ENCODE measurements at places on chromosomes 7 and 10. TPM values are rescaled to one million over a fixed set of nuclear protein-coding genes. Genes with fewer than 3 reads are reported as not detected.

DNA sequence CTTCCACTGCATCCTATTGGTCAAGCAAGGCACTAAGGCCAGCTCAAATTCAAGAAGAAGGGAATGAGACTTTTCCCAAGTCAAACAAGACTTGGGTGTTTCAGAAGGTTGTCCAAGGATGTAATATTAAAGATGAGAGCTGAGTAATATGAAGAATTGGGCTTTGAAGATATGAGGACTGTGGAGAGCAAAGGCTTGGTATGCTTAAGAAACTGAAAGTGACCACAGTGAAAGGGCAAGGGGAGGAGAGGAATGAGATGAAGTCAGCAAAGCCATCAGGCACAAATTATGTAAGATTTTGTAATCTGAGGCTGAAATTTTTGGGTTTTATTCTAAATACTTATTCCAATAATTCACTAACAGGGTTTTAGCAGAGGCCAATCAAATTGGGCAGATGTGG lies 38.6 kb upstream of the NPY start:
- DNase-seq: no peak

DNA sequence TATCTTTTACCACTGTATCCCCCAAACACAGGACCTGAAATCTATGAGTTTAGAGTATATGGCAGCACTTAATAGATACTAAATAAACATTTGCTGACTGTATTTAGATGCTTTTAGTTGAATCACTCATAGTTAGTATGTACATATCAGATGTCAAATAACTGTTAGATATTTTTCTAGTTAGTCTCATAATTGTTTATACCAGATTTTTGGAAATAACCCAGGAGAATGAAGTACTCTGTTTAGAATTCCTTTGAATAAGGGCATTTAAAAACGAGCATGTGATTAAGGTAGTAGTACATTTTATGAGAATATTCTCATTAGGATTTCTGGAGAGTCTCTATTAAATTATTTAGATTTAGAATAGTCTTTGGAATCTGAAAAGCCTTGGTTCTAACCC lies 22.3 kb upstream of the ZEB1 start:
- no peak for DNase-seq

- DNase-seq: no peak
Measured at GRCh38 chr7:69440976-69441375, 157.3 kb upstream of the AUTS2 start.

COL28A1 gene
- 0.56 TPM for total RNA-seq

ACADSB gene
- 14.9 TPM for total RNA-seq

DNA sequence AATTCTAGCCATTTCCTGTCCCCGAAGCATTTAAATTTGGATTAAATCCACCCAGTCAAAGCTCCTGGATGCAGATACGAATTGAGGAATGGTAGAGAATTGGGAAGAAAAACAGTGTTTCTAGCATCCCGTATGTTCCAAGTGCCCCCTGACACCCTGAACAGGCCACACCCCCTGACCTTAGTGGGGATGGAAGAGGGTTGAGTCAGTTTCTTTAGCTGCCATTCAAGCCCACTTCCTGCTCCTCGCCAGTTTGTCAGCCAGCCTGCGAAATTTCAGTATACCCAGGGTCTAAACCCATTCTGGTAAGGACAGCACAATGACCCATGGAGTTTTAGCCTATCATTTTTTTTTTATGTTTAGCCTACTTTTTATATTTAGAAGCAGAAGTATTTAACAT lies 101.1 kb downstream of the PKD1L1 start:
- no peak for DNase-seq

GRCh38 chr7:36208426-36208825 lies 55.4 kb downstream of the EEPD1 start:
- no peak for DNase-seq

- DNase-seq: no peak
Measured at GRCh38 chr7:55140221-55140940, 121.6 kb downstream of the EGFR start.

- DNase-seq: peak; percentile 27
Measured at GRCh38 chr10:35635576-35635975, 6.5 kb downstream of the FZD8 start.

DNA sequence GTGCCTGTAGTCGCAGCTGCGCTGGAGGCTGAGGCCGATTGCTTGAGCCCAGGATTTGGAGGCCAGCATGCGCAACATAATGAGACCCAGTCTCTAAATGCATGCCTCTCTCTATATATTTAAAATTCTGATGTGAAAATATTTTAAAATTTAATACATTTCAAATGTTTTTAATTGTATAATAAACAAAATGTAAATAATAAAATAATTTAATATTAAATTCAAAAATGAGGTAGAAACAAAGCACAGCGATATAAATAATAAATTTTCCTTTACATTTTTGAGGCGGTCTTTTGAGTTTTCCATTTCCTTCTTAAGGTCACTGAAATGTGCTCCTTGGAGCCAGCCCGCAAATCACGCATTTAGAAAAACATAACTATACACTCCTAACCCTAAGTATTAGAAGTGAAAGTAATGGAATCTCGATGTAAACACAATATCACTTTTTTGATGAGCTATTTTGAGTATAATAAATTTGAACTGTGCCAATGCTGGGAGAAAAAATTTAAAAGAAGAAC lies 523 bp upstream of the CDK1 start:
- DNase-seq: no peak

COBL gene
- 14.3 TPM for total RNA-seq

GRCh38 chr10:68406815-68407548 lies at the start of gene RUFY2:
TSS of gene RUFY2 (minus strand) at chr10:68407277. CDS start at chr10:68407189, 88 bp downstream.
- peak; percentile 83 for DNase-seq

DNA sequence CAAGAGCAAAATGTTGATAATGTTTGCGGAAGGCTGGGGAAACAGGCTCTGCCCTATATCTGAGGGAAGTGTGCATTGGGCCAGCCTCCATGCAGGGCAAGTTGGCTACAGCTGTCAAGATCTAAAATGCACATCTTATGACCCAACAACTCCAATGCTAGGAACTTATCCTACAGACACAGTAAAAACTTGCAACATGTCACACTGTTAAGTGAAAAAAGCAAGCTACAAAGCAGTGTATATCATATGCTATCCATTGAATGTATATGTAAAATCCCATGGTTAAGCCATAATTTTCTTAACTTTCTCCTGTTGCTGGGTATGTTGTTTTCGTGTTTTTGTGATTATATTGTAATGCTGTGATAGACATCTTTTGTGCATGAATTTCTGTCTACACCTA lies 16.3 kb upstream of the KAT6B start:
- DNase-seq: no peak

NUDT5 gene
- total RNA-seq: 45.7 TPM

GRCh38 chr10:6069081-6069931 lies 7.1 kb upstream of the IL2RA start:
- no peak for DNase-seq

CPEB3 gene
- 12.3 TPM for total RNA-seq

GRCh38 chr7:111265394-111265793 lies 174.5 kb downstream of the LRRN3 start:
- DNase-seq: no peak

C10orf143 gene
- total RNA-seq: 8.5 TPM

ITGA8 gene
- 4.6 TPM for total RNA-seq

- no peak for DNase-seq
Measured at GRCh38 chr7:128732521-128733277, 6.5 kb upstream of the CALU start.

- DNase-seq: no peak
Measured at GRCh38 chr10:20234579-20234978, 418.3 kb downstream of the PLXDC2 start.

VIM gene
- 2,201 TPM for total RNA-seq

DNA sequence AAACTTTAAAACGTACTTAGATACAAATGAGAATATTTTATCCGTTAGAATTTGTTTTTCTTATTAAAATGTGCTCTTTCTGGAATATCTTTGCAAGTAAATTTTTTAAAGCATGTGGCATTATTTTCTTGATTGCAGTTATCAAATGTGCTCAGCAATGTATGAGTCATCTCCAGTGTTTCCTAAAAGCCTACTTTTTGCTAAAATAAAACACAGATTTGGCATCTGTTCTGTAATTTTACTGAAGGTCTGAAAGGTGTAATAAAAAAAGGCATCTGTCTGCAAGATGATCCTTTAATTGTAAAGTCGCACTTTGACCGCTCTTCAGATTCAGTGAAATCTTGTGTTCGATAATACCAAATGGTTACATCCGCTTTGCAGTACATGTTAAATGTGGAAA lies 3.4 kb downstream of the GNAT3 start:
- no peak for DNase-seq

DNA sequence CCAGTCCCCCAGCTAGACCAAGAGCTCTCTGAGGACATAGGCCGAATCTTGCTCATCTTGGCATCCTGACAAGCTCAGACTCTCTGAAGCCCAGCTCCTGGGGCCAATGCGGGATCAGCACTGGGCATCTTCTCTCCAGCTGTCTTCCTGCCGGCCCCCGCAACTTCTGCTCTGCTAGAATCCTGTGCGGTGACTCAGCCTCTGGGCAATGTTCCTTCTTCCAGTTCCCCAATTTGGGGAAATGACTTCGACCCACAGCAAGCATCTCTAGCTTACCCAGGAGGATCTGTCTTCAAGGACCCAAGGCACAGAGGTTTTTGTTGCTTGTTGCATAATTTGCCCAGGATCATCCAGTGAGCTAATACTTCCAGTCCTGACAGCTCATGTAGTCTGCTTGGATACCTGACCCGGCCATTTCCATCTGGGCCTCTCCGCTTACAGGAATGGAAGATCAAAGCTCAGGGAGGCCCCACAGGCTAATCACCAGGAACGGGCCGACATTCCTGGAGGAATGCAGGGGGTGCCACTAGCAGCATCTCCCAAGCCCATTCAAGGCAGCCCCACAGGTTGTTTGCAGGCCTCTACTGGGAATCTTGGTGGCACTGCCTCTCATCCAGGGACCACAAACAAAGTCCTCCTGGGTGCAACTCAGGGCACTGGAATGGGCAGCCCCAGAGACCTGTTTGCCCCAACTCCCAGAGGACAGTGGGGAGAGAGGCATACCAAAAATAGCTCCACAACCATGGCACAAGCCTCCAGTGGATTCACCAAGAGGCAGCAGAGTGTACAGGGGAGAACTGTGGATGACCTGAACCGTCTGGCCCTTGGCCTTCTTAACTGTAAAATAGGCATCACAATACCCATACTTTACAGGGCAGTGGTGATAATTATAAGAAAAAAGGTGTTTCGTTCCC lies 151.9 kb downstream of the NEURL1 start:
- peak; percentile 27 for DNase-seq

DNA sequence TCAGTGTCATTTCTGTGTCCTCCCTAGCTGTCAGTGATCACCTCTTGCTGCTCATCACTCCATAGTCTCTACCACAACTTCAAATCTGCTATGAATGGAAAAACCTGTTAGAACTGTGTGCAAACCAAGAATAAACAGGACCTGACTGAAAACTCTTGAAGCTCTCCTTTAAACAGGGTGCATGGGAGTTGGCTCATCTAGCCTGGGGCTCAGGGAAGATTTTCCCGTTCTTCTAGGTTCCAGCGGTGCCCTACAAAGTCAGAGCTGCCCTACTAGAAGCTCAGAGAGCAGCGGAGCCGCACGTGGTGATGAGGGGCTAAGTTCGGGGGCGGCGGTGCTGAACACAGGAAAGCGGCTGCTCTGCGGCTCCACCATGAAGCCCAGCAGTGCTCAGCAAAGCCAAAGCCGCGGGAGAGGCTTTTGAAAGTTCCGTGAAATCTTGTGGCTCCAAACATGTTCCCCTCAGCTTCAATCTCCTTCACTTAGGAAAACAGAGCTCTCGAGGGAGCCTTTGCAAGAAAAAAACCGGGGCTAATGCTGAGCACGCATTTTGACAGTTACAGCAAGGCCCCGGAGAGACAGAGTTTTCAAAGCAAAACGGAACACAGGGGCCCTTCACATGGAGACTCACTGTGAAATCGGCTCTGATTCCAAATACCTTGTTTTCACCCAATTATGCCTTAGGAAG lies 30.5 kb downstream of the RGS10 start:
- peak; percentile 44 for DNase-seq
